Fibroblast of skin of right quadriceps (primary cell): ENCODE measurements at places on chromosomes 16 and 17.
A peak's percentile ranks its signal among the peaks of the same experiment; 100 is the strongest.

- DNase-seq, result no peak
Observed at GRCh38 chr16:81624760-81625543, 154.1 kb upstream of the PLCG2 start.

- no peak for DNase-seq
Observed at GRCh38 chr16:13997933-13998332, 73.2 kb upstream of the MRTFB start.

GRCh38 chr16:14070555-14070876 lies 603 bp upstream of the MRTFB start:
- no peak for DNase-seq

- no peak for DNase-seq
Observed at GRCh38 chr17:43782913-43783680, 2.9 kb downstream of the CFAP97D1 start.

GRCh38 chr17:36591434-36592315 lies at the start of gene DHRS11:
TSS of gene DHRS11 (plus strand) at chr17:36591879. CDS start at chr17:36592010, 131 bp downstream.
- DNase-seq, result peak; percentile 65

GRCh38 chr16:86090461-86091170 lies 191.7 kb downstream of the IRF8 start:
- DNase-seq, result no peak
